ENCODE measurements at places on chromosomes 12 and 14. TPM values are rescaled to one million over a fixed set of nuclear protein-coding genes. Genes with fewer than 3 reads are reported as not detected.

- no peak overlapping the region for H3K27ac ChIP-seq
- H3K4me1 ChIP-seq = 0 out of 2 replicates have a peak, but pooled peaks cover 4% of the 10 kb centered on the region
- H3K36me3 ChIP-seq = no peaks in the 10 kb centered on the region
- no peak for DNase-seq
- no peaks in the 10 kb centered on the region for H3K27me3 ChIP-seq
Measured at GRCh38 chr12:102415515-102415914, 64.8 kb downstream of the IGF1 start.

GRCh38 chr12:94290353-94290752 lies 142.0 kb downstream of the PLXNC1 start:
- no peaks in the 10 kb centered on the region for H3K27me3 ChIP-seq
- H3K36me3 ChIP-seq = no peaks in the 10 kb centered on the region
- peak overlapping the region; percentile 49 for H3K4me3 ChIP-seq
- H3K4me1 ChIP-seq = peaks cover 16% of the 10 kb centered on the region
- H3K27ac ChIP-seq = peak overlapping the region; percentile 52

GRCh38 chr12:124501112-124501561 lies 66.3 kb downstream of the NCOR2 start:
- H3K4me1 ChIP-seq = peaks cover 39% of the 10 kb centered on the region
- H3K36me3 ChIP-seq = no peaks in the 10 kb centered on the region
- DNase-seq = no peak
- no peak overlapping the region for H3K27ac ChIP-seq

DNA sequence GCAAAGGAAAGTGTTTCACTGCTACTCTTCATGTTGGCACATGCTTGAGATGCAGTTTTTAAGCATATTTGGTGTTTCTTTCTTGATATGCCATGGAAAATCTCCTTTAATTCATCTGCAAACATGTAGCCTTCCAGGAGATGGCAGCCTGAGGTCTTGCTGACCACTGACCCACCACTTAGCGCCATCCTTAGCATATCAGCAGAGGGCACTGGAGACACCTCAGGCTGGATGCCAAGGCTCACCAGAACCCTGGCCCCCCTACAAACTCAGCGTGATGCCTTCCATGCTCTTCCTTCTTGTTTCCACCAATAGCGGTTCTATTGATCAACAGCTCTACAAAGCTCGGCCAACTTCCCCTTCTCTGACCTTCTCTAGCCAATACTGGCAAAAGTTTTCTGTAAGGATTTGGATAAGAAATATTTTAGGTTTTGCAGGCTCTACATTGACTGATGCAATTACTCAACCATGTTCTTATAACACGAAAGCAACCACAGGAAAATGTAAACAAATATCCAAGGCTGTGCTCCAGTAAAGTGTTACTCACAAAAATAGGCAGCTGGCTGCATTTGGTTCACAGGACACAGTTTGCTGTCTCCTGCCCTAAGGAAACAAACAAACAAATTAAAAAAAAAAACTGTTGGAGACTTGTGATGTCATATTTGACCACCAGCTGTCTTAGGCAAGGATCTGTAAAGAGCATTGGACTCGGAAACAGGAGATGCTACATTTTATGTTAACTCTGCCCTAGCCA lies 209.7 kb downstream of the SLC15A4 start:
- DNase-seq = no peak
- no peaks in the 10 kb centered on the region for H3K4me1 ChIP-seq

GRCh38 chr12:49331380-49332222 lies 5.4 kb downstream of the C1QL4 start:
- peaks cover 29% of the 10 kb centered on the region for H3K27me3 ChIP-seq
- no peak overlapping the region for H3K4me3 ChIP-seq
- no peak overlapping the region for H3K27ac ChIP-seq
- H3K4me1 ChIP-seq = no peaks in the 10 kb centered on the region
- DNase-seq = peak; percentile 85
- H3K36me3 ChIP-seq = no peaks in the 10 kb centered on the region

GRCh38 chr12:112190231-112191025 lies 65.1 kb downstream of the TRAFD1 start:
- no peak for DNase-seq
- peaks cover 4% of the 10 kb centered on the region for H3K36me3 ChIP-seq
- no peaks in the 10 kb centered on the region for H3K4me1 ChIP-seq
- H3K27me3 ChIP-seq = no peaks in the 10 kb centered on the region
- no peak overlapping the region for H3K4me3 ChIP-seq

DNA sequence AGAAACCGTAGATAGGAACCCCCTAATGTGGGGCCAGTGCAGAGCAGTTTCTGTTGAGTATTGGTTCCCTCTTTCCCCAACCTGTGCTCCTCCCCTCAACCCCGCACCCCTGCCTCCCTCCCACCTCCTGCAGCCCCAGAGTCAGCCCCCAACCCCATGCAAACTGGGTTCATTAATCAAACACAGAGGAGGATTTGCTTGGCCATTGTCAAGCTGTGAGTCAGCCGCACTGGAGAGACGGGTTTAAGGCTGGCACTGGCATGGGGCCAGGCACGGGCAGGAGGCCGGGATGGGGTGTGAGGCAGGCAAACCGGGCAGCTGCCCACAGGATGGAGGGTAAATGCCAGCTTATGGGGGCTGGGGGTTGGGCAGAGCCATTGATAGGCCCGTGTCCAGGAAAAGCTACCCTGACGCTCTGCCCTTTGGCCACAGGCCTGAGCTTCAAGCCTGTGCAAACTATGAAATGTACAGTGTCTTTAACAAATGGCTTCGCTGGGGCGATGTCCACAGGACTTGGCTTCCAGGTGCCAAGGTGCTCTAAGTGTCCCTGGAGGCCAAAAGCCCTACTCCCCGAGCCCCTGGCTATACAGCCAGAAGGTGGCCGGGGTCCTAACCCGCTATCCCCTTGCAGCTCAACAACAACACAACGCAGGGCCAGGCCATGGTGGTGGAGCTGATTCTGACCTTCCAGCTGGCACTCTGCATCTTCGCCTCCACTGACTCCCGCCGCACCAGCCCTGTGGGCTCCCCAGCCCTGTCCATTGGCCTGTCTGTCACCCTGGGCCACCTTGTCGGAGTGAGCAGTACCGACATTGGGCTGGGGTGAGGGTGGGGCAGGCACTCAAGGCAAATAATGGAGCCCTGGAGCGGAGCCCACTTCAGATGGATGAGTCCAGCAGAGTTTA lies 1.4 kb downstream of the AQP5 start:
- no peak overlapping the region for H3K4me3 ChIP-seq
- DNase-seq = peak; percentile 31
- H3K27me3 ChIP-seq = peaks cover 25% of the 10 kb centered on the region
- no peaks in the 10 kb centered on the region for H3K36me3 ChIP-seq
- H3K4me1 ChIP-seq = no peaks in the 10 kb centered on the region

DNA sequence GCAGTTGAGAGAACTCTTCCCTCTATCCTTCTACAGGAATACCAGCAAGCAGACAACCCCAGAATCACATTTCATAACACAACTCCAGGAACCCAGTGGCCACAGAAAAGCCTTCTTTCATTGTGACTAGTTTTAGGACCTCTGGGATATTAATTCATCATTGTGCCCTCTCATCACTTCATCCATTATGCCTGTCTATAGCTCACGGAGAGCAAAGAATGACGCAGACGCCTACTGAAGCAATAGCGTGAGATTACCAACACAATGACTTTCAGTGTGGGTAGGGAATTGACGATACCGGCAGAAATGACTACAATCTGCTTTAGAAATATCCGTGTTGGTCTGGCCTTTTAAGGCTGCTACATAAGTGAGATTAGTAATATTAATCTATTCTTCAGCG lies 158.1 kb upstream of the FOXG1 start:
- no peak overlapping the region for H3K4me3 ChIP-seq
- no peaks in the 10 kb centered on the region for H3K36me3 ChIP-seq

The CAPZA3 gene
- total RNA-seq = not detected

Data from GM23248 (cell line).